Tibial artery (tissue), 4 donors: ENCODE measurements at places on chromosomes 12 and 14.

DNA sequence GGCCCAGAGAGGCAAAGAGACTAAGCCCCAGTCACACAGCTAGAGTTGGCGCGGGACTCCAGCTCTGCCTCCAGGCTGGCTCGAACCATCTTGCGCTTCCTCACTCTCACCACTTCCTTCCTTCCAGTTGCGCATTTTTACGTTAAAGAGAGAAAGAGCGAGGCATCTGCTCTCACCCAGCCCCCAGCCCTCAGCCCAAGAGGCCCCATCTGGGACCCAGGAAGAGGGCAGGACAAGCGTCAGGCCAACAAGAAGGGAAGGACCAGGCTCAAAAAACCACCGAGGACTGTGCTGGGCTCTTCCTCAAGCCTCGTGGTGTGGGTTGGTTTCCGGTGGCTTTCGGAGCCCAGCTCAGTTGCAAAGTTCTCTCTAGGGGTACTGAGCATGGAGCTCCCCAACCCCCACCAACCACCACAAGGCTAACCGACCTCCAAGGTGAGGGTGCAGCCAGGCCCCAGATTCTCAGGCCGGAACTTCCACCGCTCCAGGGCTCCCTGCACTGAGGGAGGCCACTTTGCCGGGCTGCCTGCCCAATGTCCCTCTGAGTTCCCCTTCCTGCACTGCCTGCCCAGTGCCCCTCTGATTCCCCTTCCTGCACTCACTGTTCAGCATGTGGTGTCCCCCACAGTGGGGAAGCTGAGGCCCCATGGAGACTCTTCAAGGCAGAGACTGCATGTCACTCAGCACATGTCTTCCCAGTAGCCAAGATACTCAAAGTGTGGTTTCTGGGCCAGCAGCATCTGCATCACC lies 35.9 kb downstream of the TESC start:
- no peaks in the 10 kb centered on the region for H3K36me3 ChIP-seq
- peak; percentile 30 for DNase-seq
- no peaks in the 10 kb centered on the region for H3K4me1 ChIP-seq

DNA sequence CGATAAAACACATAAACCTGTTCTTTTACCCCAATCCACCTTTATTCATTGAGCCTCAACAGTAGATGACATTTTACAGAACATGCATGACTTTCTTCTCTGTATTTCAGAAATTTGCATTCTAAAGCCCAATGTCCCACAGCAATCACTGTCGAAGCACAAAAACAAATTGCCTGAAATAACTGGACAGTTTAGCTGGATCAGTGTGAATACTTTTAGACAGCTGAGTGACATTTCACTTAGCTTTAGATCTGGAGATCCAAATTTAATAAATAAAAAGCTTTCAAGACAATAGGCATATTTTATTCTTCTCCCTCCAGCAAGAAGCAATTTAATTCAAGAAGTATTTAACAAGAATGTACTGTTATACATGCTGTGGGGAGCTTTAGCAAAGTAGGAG lies 109.1 kb upstream of the FSCB start:
- no peaks in the 10 kb centered on the region for H3K27me3 ChIP-seq
- no peak for DNase-seq
- no peak overlapping the region for H3K27ac ChIP-seq
- no peak overlapping the region for H3K4me3 ChIP-seq
- no peaks in the 10 kb centered on the region for H3K36me3 ChIP-seq

DNA sequence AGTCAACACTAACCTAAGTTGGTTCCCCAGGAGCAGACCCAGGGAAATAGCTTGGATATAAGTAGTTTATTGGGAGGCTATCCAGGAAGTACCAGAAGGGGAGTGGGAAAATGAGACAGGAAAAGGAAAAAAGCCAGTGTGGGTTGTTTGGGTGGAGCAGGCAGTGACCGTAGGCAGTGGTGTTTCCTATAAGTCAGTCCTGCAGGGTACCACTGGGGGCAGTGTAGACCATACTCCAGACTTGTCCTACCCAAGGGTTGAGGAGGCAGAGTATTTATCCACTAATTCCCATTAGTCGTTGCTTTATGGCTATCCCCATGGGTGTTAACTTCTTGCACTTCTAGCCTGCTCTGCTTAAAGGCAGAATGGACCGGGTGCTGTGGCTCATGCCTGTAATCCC lies 6.4 kb upstream of the CCDC60 start:
- DNase-seq, result no peak
- peak overlapping the region; percentile 36 for H3K27ac ChIP-seq
- no peak overlapping the region for H3K4me3 ChIP-seq
- no peaks in the 10 kb centered on the region for H3K36me3 ChIP-seq

- H3K4me3 ChIP-seq, result no peak overlapping the region
- DNase-seq, result no peak
- H3K27ac ChIP-seq, result no peak overlapping the region
- H3K36me3 ChIP-seq, result no peaks in the 10 kb centered on the region
- no peaks in the 10 kb centered on the region for H3K4me1 ChIP-seq
Measured at GRCh38 chr14:81385886-81386285, 14.2 kb downstream of the STON2 start.

DNA sequence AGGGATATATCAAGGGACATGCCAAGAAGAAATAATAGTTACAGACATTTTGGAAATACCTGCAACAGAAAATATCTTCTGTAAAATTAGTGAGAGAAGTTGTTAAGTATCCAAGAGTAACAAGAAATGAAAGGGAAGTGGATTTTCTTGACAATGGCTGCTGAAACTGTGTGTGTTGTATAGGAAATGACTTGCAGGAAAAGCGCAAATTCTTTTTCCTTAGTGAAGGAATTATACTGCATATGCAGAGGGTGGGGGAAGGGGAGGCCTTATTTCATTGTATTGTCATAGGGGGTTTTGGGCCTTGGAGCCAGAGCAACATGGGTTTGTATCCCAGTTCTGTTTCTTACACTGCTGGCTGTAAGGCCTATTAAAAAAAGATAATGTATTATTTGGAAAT lies 84.4 kb upstream of the DDHD1 start:
- no peak for DNase-seq
- H3K27ac ChIP-seq, result no peak overlapping the region

- DNase-seq, result no peak
- no peak overlapping the region for H3K4me3 ChIP-seq
Measured at GRCh38 chr14:100147181-100147631, 12.2 kb downstream of the DEGS2 start.

GRCh38 chr14:89493877-89494634 lies 77.0 kb upstream of the FOXN3 start:
- no peak overlapping the region for H3K4me3 ChIP-seq
- DNase-seq, result peak; percentile 24
- H3K4me1 ChIP-seq, result peaks cover 34% of the 10 kb centered on the region

DNA sequence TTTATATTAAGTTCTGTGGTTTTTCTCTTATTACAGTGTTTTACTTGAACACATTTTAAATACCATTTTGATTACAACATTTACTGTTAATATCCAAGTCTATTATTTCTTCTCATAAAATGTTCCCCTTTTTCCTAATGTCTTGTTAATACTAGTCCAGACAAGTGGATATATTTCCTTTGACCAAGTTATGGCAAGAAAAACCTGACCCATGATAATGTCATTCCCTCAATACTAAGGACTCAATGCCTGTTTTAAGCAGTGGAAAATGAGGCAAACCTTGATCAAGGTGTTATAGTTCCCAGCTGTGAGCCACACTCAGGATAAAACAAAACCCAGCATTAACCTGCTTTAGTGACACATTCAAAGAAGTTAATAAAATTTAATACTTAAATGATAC lies 12.2 kb downstream of the TRMT5 start:
- no peak overlapping the region for H3K4me3 ChIP-seq
- H3K36me3 ChIP-seq, result peaks cover 16% of the 10 kb centered on the region

GRCh38 chr14:34300882-34301734 lies 160.9 kb downstream of the SPTSSA start:
- no peak for DNase-seq
- H3K27me3 ChIP-seq, result no peaks in the 10 kb centered on the region
- H3K27ac ChIP-seq, result no peak overlapping the region

DNA sequence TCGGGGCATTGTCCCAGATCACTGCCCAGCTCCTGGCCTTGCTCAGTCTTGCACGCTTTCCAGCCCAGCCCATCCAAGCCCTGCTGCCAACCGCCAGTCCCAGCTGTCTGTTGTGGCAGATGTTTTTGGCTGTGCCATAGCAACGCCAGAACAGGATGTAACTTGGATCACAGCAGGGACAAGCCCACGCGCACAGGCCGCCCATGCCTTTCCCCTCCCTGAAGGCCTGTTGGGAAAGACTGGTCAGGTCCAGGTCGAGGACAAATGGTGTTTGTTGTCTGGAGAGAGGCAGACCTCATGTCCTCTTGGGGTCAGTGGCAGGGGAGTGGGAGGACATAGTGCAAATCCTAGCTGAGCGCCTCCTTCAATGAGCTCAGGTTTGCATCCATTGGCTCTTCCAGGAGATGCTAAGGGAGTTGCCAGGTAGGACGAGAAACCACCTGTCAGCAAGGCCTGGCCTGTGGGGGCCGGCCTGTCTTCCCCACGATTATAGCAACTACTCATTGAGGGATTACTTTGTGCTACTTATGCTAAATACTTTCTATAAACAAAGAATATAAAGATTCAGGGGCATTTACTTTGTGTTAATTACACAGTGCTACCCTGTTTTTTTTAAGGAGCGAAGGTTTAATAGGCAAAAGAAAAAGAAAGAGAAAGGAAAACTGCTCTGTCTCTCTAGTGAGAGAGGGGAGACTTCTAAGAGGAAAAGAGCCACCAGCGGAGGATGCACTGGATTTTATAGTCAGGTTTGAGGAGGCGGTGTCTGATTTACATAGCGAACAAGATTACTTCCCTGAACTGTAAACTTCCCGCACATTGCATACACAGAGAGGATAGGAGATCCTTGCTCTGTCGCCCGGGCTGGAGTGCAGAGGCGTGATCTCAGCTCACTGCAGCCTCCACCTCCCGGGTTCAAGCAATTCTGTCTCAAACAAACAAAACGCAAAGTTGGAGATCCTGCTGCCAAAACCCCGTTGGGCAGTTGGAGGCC lies 42.8 kb upstream of the CORO1C start:
- peak; percentile 97 for DNase-seq
- no peaks in the 10 kb centered on the region for H3K27me3 ChIP-seq
- H3K4me3 ChIP-seq, result no peak overlapping the region
- H3K4me1 ChIP-seq, result peaks cover 54% of the 10 kb centered on the region
- H3K27ac ChIP-seq, result peak overlapping the region; percentile 77

DNA sequence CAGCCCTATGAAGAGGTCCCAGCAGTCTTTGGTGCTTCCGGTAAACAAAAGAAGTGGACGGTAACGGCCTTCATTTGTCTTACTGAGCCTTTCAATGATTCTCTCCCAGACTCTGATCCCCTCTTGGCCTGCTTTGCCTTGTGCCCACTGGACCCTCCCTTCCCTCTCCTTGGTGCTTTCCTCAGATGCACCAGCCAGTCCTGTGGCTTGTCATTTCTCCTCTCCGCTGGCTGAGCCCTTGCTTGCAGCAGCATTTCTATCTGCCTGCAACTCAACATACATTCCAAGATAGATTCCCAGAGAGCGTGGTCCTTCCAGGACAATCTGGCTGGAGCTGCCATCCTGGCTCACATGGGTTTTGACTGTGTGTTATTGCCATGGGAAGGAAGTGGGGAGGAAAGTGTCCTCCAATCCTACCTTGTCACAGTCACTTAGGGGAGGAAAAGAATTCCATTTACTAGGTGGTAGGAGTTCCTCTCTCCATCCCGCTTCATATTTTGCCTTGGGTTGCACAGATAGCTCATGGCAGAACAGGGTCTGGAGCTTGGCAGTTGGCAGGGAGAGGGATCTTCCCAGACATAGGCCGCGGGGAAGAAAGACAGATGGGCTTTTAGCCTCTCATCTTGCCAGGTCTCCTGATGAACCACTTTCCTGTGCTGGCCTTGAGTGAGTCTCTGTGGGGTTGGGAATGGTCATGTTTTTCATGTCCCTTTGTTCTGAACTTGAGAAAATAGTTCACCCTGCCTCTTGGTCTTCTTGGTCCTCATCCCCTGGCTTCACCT lies 92.8 kb upstream of the KCNA1 start:
- H3K27ac ChIP-seq, result no peak overlapping the region
- DNase-seq, result no peak
- H3K4me3 ChIP-seq, result no peak overlapping the region
- H3K27me3 ChIP-seq, result no peaks in the 10 kb centered on the region

GRCh38 chr12:100473716-100474150 lies at the start of gene NR1H4:
NR1H4 (plus strand) TSS chr12:100473866; CDS start chr12:100493324, 19,458 bp downstream.
- no peaks in the 10 kb centered on the region for H3K4me1 ChIP-seq
- DNase-seq, result no peak
- no peaks in the 10 kb centered on the region for H3K27me3 ChIP-seq
